HFFc6 (cell line): ENCODE measurements at places on chromosomes 4 and X.

GRCh38 chr4:8922481-8922880, 50.8 kb upstream of the HMX1 start:
- H3K4me1 ChIP-seq: no peaks in the 10 kb centered on the region
- no peak for DNase-seq
- H3K27me3 ChIP-seq: peaks cover 15% of the 10 kb centered on the region
- no peaks in the 10 kb centered on the region for H3K36me3 ChIP-seq
- H3K27ac ChIP-seq: no peak overlapping the region

DNA sequence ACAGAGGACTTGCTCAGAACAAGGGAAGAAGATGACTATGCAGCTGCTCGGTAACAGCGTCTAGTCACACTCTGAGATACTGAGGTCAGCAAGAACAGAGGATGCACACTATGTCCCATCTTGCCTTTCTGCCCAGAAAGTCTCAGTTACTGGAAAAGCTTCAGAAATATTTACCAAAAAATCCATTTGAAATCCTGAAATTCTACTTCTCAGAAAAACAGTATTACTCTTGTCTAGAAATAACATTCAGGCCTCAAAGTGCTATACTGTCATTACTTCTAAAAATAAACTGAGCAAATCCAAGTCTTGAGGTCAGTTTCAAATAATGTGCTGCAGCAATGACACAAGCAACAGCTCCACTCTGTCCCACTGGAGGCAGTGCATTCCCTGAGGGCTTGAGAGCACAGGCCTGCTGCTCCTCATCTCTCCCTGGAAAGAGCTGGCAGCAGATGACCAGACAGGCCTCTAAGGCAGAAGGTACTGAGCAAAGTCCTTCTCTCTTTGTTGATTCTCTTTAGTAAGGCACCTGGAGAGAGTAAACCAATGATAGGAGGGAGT, 76.9 kb downstream of the CAMK2D start:
- DNase-seq: peak; percentile 81
- peak overlapping the region; percentile 76 for H3K27ac ChIP-seq
- peaks cover 37% of the 10 kb centered on the region for H3K36me3 ChIP-seq
- H3K4me1 ChIP-seq: peaks cover 73% of the 10 kb centered on the region
- no peak overlapping the region for H3K4me3 ChIP-seq
- no peaks in the 10 kb centered on the region for H3K27me3 ChIP-seq

GRCh38 chr4:89175611-89176010, 64.3 kb downstream of the TIGD2 start:
- H3K4me3 ChIP-seq: no peak overlapping the region
- H3K4me1 ChIP-seq: no peaks in the 10 kb centered on the region
- H3K36me3 ChIP-seq: no peaks in the 10 kb centered on the region
- no peak for DNase-seq
- H3K27ac ChIP-seq: no peak overlapping the region

DNA sequence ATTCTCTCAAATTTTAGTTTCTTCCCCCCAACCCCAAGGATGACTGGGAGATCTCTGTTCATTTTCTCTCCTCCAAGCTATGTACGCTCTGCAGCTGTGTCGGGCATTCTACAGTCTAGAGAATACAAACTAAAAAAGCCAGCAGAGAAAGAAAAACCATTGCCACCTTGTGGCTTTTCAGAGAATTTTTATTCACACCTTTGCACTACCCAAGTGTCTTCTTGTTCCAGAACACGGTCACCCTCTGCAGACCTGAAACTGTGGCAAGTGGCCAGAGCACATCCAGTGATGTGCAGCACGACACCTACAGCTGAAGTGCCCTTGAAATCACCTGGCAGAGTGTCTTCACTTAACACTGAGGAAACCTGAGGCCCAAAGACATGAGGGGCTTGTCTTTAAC, 68.6 kb downstream of the CHST7 start:
- H3K27me3 ChIP-seq: no peaks in the 10 kb centered on the region
- peaks cover 17% of the 10 kb centered on the region for H3K4me1 ChIP-seq
- H3K4me3 ChIP-seq: no peak overlapping the region

GRCh38 chr4:1964971-1965370, 43.8 kb downstream of the NELFA start:
- H3K4me3 ChIP-seq: no peak overlapping the region
- no peak for DNase-seq
- no peak overlapping the region; the same call in 1 of the 2 replicates for H3K27ac ChIP-seq

DNA sequence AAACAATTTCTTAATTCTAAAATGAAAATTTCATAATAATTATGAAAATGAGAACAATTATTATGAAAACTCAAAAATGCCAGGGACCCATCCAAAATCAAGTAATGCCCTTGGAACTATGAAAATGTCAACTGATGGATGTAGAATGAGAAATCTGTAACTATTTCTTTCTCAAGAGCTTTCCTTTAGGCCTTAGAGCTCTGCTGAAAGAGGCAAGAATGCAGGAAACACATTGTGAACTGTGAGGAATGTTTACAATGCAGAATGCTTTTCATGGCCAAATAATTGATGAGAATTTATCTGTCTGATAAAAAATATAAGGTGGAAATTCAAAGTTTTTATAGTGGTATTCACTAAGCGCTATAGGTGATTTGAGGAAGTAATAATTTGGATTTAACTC, 207.1 kb upstream of the PCDH18 start:
- H3K4me1 ChIP-seq: peaks cover 7% of the 10 kb centered on the region; the same call in 1 of the 2 replicates
- H3K27ac ChIP-seq: no peak overlapping the region
- H3K4me3 ChIP-seq: no peak overlapping the region
